ENCODE measurements at places on chromosomes 12 and 14.

DNA sequence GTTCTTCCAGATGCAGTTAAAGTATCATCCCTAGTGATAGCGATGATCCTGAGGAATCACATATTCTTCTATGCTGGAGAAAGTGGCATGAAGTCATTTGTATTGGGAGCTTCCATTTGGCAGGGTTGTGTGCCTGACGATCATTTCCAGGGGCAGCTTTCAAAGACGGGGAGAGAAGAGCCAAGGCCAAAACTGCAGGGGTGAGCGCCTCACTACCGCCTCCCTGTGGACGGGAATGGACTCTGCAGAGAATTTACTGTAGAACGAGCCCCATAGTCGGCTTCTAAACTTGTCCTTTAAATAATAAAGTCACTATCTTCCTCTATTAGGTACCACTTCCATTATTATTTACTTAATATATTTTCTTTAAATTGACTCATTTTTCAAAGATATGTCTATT, 555.9 kb upstream of the TMEM132C start:
- DNase-seq = no peak

GRCh38 chr14:39218171-39218769, 15.4 kb upstream of the MIA2 start:
- no peak for DNase-seq

DNA sequence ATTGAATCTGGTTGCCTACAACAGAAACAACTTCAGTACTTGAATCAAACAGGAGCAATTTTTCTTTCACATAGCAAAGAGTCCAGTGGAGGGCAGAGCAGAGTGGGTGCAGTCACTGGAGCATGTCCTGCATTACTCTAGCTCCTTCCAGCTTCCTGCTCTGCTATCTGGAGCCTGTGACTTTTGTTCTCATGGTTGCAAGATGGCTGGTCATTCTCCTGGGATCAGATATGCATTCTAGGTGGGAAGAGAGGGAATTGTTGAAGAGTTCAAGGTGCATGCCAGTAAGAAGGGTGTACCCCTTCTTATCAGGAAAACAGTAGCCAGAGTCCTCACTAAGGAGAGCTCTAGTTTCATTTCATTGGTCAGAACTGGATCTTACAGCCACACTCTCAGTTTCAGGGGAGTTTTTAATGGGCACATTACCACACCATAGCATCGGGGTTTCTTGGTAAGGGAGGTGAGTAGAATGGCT, 8.0 kb downstream of the IFT43 start:
- DNase-seq = no peak

DNA sequence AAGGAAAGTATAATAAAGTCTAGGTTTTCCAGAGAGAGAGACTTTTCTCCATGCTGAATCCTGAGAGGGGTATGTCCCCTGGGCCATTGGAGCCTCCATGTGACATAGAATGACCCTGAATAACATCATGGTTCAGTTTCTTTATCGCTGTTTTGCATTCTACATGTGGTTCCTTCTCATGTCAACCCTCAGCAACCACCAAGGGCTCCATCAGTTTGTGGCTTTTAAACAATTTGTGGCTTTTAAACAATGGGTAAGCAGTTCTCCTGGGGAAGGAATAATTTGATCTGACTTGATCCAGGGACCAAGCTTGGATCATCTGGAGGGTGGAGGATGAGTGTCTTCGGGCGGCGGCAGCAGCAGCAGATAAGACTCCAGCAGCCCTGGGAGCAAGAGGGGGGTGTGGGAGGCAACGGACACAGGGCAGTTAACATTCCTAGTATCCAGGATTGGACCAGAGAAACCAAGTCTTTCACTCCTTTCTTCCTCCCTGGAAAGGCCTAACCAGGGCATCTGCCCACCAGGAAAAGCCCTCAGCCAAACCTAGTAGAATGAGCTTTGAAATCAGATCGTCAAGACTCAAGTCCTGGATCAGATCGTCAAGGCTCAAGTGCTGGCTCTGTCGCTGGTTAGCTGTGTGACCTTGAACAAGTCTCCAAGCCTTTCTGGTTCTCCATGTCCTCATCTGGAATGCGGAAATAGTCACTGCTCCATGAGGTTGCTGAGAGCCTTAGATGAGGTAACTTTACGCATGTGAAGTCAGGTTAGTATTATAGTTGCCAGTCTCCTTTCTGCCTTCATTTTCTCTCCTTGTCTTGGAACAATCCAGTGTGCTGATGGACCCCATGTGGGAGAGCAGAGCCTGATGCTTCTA, 27.8 kb upstream of the FAM222A start:
- DNase-seq = no peak

DNA sequence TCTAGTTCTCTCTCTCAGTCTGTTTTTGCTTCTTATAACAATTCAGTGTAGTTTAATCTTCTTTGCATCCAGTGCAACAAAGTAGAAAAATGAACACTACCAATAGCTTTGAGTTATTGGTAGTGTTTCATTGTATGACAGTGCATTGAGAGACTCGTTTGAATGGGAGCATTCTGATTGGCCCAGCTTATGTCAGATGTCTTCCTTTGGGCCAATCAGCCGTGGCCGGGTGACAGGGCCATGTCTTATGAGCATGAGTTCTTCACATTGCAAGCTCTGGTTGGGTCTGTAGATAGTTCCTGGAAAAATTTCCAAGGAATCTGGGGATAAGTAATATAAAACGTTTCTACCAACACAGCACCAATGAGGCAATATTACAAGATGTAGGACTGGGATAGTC, 36.5 kb downstream of the GYS2 start:
- DNase-seq = no peak

DNA sequence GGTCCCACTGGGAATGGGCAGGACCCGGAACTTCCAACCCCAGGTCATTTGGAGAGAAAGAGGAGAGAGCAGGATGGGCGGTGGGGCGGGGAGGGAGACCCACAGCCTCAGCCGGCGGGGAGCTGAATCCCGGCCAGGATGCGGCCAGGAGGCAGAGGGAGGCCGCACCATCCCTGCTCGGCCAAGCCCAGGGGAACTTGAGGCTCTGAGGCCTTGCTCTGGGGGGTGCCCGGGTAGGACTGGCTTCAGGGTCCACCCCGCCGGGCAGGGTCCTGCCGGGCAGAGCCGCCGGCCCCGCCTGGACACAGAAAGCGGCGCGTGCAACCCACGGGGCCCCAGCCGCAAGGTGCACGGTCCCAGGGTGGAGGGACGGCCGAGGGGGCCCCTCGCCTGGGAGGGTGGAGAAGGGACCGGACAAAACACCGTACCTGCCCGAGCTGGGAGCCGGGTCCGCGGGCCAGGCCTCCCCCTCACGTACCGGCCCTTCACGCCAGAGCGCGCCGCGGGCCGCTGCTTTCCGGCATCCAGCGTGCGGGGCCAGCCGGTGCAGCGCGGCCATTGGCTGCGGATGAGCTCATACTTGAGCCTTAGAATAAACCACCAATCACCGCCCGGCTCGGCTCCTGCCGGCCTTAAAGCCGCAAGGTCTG, at the start of gene RPS6KL1:
TSS of gene RPS6KL1 (minus strand) at position 509 of the 650 bp plus-strand sequence. CDS start 1,719 bp downstream, outside the sequence.
- DNase-seq = peak; percentile 20

- DNase-seq = no peak
Measured at GRCh38 chr12:9754099-9754927, 6.4 kb downstream of the CD69 start.

DNA sequence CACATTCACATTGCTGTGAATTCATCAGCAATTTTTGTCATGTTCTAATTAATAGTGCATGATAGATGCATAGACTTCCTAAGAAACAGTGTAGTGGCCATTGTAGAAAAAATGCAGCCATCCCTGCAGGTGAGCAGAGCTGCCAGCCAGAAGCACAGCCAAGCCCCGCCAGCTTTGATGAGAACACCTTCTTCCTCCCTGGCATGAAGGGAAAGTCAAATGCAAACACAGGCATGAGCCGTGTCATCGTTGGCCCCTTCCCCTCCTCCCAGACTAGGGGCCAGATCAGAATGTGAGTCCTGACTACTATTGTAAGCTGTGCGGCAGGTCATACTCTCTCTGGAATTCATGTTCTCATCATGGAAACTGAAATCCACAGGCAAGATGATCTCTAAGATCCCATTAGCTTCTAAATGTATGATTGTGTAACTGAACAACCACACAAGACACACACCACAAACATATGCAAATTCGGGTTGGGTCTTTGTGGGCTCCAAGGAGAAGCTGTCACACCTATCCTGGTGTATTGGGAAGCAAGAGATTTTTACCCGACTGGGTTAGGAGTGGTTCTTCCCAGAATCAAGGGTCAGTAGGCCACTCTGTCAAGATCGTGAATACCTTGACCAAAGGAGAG, 2.8 kb upstream of the AQP2 start:
- no peak for DNase-seq

DNA sequence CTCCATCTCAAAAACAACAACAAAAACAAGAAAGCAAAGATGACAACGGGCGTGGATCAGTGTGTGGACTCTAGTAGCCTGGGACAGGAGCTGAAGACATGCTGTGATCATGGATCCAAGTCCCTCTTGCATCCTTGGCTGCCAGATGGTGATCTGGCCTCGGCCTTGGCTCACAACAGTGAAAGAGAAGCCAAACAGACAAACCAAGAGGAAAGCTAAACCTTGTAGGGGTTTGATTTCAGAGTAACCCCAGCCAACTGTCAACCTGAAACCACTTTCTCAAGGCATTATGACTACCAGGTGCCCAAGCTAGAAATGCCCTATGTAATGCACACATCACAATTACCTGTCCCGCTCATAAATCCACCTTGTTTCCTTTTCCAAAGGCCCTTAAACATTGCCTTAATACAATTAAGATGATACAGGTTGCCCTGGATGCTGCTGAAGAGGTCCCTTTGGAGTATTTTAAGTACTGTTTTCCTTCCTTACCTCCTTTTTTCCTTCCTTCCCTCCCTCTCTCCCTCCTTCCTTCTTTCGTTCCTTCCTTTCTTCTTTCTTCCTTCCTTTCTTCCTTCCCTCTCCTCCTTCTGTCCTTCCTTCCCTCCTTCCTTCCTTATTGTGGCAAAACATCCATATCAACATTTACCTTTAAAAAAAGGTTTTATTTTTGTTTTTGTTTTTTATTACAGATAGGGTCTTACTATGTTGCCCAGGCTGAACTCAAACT, 41.4 kb upstream of the NINJ2 start:
- DNase-seq = no peak

DNA sequence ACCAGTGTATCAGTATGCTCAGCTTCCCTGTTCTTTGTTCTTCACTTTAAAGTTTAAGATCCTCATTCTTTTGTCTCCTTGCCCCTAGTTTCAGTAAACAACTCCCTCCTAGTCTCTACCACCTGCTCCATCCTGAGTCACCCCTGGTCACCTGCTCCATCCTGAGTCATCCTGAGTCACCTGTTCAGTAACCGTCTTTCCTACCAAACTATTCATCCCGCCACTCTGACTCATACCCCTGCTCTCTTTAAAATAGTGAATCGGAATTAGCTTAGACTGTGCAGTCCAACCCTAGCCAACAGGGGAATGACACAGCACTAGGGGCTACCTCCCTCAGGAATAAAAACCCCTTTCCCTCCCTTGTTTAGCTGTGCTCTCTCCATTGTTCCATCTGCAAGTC, 888.1 kb upstream of the MDGA2 start:
- DNase-seq = no peak

DNA sequence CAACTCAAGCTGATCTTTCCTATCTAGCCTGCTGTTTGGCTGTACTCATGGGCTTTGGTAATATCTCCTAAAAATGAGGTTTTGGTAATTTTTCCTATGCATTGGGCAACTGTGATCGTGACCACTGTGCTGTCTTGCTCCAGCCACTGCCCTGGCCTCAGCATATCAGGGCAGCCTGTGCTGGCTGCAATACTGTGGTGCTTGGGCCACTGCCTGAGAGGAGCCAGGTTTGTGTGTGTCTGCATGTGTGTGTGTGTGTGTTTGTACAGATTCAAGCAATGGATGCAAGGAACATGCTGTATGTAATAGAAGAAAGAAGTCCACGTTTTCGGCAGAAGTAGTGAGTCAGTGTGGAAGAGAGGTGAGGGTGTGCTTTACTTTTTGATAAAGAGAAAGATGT, 13.0 kb downstream of the ERG28 start:
- no peak for DNase-seq

DNA sequence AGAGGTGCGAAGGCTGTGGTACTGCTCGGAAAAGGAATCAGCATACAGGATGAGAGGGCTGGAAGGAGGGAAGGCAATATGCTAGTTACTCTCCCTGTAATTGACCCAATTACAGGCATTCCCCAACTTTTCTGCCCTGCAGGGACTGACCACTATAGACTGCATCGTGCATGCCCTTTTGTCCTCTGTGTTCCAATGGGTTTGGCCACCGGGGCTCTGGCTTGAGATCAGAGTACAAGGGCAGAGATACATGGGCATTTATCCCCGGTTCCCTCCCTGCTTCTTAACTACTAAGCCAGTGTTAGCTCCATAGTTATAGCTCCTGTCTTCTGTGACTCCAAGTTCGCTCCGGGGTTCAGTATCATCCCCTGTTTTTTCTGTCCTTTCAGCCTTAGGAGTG, 59.7 kb downstream of the GTF2A1 start:
- DNase-seq = no peak

- no peak for DNase-seq
Measured at GRCh38 chr14:92657457-92658142, 90.8 kb downstream of the LGMN start.

DNA sequence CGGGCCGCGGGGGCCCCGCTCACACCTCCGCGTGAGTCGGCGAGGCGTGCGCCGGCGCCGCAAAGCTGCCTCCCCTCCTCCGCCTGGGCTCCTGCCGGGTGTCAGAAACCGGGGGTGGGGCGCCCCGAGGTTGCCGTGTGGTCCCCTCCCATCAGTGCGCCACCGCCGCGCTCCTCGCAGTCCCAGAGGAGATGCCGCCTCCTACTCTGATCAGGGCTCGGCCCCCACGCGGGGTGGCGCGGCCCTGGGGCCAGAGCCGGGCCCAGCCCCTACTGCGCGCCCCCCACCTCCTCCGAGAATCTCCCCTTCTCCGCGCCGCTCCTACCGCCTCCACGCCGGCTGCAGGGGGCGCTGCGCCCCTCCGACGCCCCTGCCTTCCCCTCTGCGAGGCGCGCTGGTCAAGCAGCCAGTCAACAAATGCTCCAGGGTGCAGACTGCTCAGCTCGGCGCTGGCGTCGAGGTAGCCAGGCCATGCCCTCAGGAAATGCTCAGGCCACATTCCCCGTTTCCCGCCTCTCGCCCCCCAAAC, 467 bp upstream of the JAG2 start:
- no peak for DNase-seq

GRCh38 chr12:9866860-9867269, 2.3 kb downstream of the CLEC2B start:
- DNase-seq = no peak

- peak; percentile 99 for DNase-seq
Measured at GRCh38 chr12:65656891-65657351, 167.4 kb upstream of the HMGA2 start.

- no peak for DNase-seq
Measured at GRCh38 chr14:36055052-36055378, 121.5 kb downstream of the PTCSC3 start.

DNA sequence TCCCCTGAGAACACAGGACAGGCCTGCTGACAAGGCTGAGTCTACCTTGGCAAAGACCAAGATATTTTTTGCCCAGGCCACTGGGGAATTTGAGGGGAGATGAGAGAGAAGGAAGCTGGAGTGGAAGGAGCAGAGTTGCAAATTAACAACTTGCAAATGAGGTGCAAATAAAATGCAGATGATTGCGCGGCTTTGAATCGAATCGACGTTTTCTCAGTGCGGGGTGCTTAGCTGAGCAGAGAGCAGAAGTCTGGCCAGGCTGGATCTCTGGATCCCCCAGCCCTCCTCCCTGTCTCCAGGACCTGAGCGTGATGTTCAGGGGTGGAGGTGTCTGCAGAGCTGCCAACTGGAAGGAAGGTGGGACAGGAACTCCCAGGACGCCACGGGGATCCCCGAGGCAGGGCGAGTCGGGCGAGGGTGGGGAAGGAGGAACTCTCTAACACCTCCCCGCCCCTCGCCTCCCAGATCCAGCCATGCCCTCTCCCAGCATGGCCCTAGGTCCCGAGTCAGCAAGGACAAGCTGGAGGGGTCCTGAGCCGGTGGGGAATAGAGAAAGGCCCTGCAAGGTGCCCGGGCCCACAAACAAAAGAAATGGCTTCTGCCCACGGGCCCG, 527 bp upstream of the CARMIL3 start:
- no peak for DNase-seq
